Foreskin fibroblast (primary cell): ENCODE measurements at places on chromosomes 6 and 20.

DNA sequence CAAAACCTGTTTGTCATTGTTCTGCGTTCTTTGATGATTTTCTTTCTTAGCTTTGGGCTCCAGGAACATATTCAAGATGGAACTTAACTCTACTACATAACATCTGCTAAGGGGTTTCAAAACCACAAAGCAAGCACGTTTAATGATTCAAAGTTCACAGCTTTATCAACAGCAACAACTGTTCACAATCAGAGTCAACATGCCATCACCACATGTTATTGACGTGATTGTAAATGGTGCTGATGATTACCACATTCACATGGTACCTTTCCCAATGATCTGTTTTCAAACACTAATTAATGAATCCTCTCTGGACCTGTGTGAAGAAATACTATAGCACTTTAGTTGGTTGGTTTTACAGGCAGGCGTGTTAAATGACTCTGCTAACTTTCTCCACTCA, 180.6 kb upstream of the CEP162 start:
- peak; percentile 41 for DNase-seq

- DNase-seq = no peak
Measured at GRCh38 chr20:6006603-6006949, 47.3 kb downstream of the LRRN4 start.

GRCh38 chr20:16437387-16437996, 135.8 kb downstream of the KIF16B start:
- DNase-seq = no peak

DNA sequence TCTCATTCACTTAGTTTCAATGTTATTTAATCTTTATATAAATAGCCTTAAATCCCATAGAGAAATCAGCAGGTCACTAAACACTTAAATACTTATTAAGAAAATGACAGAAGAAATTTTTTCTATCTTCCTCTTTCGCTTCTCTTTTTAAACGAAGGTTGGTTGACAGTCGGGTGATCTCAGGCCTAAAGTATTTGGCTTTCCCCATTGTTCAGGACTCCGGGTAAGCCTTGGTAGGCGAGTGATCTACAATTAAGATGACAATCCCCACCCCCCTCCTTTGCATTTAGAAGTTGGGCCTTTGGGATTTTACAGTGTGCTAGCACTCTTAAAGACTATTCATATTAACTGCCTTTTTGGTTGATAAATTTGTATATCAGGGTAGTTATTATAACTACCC, 19.7 kb upstream of the UTRN start:
- peak; percentile 52 for DNase-seq

GRCh38 chr20:22342410-22342809, 242.0 kb downstream of the FOXA2 start:
- DNase-seq = no peak

DNA sequence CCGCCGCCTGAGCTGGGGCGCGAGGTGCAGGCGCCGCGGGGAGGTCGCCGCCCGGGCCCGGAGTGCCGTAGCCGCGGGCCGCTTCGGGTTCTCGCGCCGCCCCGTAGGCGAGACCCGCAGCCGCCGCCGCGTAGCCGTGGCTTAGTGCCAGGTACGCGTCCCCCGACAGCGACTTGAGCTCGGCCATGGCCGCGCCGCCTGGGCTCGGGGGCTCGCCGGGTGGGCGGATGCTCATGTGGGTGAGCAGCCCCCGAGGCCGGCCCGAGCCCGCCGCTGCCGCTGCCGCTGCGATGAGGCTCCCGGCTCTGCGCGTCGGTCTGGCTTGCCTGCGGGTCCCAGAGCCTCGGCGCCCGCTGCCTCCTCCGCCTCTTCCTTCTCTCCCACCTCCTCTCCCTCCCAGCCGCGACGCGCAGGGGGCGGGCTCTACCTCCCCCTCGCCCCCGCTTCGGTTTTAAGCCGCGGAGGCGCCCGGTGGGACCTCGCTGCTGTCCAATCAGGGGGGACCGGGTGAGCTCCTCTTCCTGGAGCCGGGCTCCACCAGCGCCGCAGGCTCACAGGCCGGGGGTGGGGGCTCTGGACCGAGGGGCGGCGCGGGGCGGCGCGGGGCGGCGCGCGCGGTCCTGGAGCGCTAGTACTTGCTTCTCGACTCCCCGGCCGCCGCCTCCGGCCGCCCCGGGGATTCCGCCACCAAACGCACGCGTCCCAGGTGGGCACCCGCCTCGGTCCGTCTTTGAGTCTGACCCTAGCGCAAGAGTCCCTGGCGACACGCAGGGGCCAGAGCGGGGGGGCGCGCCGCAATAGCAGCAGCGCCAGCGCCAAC, at the start of gene BHLHE23:
Gene BHLHE23, minus strand, starts transcription at position 425 of the 820 bp plus-strand sequence. Its CDS starts 190 bp downstream, at position 235.
- no peak for DNase-seq

DNA sequence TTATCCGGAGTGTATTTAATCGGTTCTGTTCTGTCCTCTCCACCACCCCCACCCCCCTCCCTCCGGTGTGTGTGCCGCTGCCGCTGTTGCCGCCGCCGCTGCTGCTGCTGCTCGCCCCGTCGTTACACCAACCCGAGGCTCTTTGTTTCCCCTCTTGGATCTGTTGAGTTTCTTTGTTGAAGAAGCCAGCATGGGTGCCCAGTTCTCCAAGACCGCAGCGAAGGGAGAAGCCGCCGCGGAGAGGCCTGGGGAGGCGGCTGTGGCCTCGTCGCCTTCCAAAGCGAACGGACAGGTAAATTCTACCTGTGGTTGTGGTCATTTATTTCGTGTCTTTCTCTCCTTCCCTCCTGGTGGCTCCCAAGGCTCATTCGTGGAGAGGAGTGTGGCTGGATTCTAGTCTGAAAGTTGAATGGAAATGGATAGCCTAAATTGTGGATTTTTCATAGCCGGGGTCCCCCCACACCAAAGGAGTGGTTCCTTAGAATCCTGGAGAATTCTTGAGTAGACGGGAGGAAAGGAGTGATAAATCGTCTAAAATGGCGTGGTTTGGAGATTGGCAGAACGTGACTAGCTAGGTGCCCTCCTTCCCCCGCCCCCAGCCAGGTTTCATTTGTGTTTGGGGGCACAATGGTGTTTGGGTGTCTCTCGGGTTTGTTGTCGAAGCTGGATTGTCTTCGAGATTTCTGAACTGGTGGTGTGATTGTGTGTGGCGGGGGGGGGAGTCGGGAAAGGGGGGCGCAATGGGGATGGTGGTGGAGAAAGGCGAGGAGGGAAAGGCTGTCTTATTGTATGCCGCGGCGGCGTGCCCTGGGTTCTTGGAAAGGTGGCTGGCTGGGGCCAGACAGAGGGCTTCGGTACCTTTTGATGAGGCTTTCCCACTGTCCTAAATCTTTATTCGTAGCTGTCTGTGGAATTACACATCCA, 673 bp downstream of the MARCKS start:
- peak; percentile 66 for DNase-seq

DNA sequence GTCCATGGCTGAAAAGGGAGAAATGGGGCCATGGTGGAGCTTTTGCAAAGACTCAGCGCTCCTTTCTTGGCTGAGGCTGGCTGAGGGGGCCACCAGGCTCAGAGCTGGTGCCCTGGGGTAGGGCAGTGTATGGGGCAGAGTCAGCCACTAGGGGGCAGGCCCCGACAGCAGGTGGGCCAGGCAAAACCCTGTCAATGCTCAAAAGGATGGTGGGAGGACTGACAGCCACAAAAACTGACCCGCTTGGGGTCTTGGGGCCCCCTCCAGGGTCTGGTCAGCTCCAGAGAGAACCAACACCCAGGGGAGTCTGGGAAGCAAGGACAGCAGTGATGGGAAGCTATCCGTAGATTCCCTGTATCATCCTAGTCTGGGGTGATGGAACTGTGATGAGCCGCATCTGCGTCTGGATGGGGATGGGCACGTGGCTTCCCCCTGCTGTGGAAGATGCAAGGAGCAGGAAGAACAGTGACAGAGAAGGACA, 306.9 kb downstream of the DHX35 start:
- DNase-seq = peak; percentile 41

- DNase-seq = no peak
Measured at GRCh38 chr20:40777653-40778052, 88.6 kb upstream of the MAFB start.

DNA sequence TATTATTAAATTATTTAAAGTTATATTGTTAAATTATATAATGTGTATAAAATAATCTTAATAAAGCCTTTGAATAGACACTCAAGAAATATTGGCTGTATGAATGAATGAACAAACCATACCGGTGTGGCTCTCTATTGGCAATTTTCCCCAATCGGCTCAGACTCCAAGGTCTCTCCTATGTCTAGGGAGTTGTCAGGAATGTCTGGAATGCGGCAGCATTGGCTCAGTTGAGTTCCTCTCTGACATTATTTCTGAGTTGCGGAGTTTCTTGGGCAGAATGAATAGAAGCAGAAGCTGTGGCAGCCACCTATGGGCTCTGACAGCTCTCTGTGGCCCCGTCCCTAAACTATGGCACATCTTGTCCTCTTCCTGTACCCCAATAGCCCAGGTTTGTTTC, 111.0 kb downstream of the SOBP start:
- peak; percentile 14 for DNase-seq

- DNase-seq = no peak
Measured at GRCh38 chr6:159821726-159822125, 21.6 kb downstream of the PNLDC1 start.

GRCh38 chr6:130647246-130647645, 180.0 kb upstream of the SMLR1 start:
- DNase-seq = no peak

DNA sequence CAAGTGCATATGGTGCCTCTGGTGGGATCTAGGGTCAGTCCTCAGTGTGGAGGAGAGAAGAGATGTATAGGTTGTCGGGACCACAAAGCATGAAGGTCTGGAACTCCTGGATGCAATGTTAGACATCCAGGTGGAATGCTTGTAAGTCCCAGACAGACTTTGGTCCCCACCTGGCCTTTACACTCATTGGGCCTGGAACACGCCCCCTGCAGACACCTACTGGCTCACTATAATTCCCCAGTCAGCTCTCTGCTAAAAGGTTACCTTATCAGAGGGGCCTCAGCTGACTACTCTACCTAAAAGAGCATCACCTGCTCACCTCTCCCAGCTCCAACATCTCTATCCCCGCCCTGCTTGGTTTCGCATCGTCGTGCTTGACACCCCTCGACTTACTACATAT, 41.7 kb upstream of the SIRPA start:
- no peak for DNase-seq

- no peak for DNase-seq
Measured at GRCh38 chr6:162871966-162872365, 144.2 kb downstream of the PACRG start.

DNA sequence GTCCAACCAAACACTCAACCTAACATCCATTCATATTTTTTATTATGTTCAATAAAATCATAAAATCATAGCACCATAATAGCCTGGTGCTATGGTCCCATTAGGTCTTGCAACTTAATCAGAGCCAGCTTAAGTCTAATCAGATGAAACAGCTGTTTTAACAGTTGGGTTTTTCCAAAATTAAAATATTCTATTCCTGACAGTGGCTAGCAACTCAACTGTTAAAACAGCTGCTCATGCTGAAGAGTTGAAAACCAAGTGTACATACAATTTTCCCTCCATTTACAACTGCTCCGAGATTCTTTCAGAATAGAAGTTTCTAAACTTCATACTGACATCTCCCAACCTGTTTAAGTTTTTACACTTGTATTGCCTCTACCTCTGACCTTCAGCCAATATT, 89.5 kb downstream of the UBE3D start:
- no peak for DNase-seq

- DNase-seq = no peak
Measured at GRCh38 chr20:49642816-49643215, 70.9 kb downstream of the B4GALT5 start.

DNA sequence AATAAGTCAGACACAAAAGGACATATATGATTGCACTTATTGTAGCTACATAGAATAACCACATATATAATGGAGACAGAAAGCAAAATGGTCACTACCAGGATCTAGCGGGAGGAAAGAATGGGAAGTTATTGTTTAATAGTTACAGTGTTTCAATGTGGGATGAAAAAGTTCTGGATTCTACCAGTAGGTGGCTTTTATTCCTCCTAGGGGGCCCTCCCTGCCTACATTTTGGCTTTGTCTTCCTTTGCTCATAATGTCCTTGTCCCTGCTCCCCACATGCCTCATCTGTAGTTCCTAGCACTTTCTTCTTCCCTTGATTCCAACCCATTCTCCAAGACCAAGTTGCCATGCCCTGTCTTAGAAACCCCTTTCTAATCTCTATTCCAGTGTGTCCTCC, 16.3 kb downstream of the ZNF133 start:
- no peak for DNase-seq

- no peak for DNase-seq
Measured at GRCh38 chr20:62354811-62355341, 12.2 kb downstream of the LAMA5 start.

DNA sequence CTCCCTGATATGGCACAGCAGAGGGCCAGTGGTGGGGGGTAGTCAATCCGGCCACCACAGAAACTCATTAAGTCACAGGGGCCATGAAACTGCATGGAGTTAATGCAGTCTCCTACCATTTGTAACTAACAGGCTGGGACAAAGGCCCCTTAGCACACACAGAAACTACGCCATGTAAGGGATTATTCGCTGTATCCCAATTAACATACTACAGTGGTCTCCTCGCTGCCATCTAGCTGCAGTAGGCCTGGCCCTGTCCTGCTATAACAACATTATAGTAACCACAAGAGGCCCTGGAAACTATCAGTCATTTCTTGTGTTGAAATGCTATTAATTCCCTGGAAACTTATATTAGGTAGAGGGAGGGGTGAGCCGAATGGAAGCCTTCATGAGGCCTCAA, 72.3 kb upstream of the CCN2 start:
- DNase-seq = peak; percentile 13

DNA sequence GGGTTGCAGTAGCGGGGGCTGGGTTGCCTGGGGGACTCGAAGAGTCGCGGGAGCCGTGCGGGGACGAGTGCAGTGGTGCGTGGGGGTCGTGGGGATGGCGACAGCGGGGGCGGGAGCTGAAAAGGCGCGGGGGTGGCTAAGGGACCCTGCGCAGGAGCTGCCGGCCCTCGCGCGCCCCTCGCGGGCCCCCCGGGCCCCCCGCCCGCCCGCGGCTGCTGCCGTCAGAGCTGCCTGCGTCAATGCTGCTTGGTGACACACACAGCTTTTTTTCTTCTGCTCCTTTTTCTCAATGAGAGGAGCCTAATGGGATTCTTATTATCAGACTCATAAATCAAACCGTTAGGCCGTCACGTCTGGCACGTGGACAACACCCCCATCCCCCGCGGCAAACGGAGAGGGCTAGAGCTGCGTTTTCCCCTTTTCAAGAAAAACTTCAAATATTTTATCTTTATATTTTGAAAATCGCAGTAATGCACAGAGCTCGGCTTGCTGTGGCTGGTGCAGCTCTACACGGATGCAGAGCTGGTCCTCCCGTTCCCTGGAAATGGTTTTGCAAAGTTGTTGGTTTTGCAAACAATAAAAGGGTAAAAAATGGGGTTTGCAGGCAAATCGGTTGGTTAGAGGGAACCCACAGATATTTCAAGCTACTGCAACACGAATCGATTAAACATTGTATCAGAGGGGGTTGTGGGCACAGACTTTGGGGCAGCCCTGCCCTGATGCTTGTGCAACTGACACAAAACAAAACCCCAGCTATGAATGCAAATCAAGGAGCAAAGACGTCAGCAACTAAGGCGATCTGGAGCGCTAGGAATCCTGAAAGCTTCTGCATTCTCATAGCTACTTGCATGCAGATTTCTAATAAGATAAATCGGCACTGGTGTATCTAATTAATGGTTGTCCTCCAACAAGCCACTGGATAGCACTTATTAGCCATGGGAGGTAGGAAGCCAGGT, 161.4 kb downstream of the TBXT start:
- DNase-seq = no peak

- peak; percentile 33 for DNase-seq
Measured at GRCh38 chr20:52312132-52312729, 120.7 kb upstream of the ZFP64 start.
